ENCODE measurements at places on chromosomes 4 and X.

DNA sequence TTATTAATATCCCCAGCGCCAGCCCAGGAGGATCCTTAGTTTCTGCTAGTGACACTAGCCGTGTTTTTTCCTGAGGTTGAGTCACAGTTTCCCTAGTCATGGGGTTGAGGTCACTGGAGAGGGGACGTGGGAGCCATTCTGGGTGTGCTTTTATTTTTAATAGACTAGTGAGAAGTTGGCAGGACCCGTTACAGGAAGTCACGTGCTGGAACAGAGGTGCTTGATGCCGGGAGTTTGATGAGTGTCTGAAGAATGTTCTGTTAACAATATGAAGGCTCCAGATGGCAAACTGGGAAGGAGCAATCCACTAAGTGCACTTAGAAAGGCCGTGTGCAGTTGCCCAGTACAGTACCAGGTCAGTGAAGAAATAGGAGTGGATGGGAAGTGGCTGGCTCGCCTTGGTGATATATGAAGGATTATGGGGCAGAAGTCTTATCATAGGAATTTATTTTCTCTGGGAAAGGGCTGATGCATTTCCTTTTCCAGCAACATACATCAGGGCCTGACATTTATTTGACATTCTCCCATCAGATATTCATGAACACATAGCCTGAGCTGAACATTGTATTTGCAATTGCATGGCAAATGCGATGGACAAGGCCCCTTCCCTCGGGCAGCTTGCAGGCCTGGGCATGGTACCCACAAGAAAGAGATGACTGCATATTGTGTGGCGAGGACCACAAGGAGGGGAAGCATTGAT lies 291.8 kb downstream of the FBXW7 start:
- peak; percentile 46 for DNase-seq

GRCh38 chr4:80685214-80685613 lies 345.3 kb upstream of the BMP3 start:
- DNase-seq, result no peak

- DNase-seq, result peak; percentile 7
Measured at GRCh38 chrX:140190441-140191108, 225.3 kb upstream of the CXorf66 start.

DNA sequence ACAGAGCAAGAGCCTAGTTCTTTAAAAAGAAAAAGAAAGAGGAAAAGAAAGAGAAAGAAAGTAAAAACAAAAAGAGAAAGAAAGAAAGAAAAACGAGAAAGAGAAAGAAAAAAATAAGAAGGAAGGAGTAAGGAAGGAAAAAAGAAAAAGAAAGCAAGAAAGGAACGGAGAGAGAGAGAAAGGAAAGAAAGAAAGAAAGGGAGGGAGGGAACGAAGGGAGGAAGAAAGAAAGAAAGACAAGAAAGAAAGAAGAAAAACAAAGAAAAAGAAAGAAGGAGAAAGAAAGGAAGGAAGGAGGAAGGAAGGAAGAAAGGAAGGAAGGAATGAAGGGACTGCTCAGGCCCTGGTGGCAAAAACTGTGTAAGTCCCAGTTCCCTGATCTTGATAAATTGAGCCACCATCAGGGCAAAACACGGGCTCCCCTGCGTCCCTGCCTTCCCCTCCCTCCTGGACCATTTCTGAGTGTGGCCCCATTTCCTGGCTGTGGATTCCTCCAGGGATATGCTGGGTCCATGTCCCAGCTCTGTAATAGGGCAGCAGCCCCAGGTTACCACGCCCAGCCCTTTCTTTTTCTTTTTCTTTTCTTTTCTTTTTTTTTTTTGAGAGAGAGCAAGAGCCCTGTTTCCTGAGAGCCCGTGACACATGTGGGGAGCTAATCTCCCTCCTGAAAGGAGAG lies 44.8 kb downstream of the SHOX start:
- no peak for DNase-seq

DNA sequence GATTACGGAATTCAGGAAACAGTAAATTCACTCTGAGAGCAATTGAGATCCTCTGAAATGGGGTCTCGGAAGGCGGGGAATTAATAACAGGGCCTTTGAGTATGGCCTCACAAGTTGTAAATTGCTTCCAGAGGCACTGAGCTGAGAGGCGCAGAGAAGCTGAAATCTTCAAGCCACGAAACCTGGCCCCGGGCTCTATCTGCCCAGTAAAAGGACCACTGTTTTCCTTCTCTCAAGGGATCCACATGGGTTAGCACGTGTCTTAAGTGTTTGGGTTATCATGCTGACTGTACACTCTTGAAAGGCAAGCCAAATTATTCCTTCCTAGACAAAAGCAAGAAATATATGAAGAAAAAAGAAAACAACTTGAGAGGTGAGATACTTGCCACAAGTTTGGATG lies 1012.9 kb upstream of the FTHL17 start:
- no peak for DNase-seq

DNA sequence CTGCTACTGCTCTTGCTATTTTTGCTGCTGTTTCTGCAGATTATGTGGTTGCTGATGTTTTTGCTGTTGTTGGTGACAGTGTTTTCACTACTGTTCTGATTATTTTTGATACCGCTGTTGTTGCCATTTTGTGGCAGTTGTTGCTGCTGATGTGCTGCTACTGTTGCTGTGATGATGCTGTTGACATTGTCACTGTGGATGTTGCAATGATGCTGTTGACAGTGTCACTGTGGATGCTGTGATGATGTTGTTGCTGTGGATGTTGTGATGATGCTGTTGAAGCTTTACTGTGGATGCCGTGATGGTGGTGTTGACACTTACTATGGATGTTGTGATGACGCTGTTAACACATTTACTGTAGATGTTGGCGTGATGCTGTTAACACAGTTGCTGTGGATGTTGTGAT lies 180.3 kb downstream of the EVC2 start:
- DNase-seq, result no peak

GRCh38 chr4:54228961-54229501 lies at the start of gene PDGFRA:
TSS of gene PDGFRA (plus strand) at chr4:54229293. CDS start at chr4:54258769, 29,476 bp downstream.
- peak; percentile 99 for DNase-seq

GRCh38 chr4:121199742-121200561 lies 35.8 kb upstream of the TNIP3 start:
- no peak for DNase-seq

DNA sequence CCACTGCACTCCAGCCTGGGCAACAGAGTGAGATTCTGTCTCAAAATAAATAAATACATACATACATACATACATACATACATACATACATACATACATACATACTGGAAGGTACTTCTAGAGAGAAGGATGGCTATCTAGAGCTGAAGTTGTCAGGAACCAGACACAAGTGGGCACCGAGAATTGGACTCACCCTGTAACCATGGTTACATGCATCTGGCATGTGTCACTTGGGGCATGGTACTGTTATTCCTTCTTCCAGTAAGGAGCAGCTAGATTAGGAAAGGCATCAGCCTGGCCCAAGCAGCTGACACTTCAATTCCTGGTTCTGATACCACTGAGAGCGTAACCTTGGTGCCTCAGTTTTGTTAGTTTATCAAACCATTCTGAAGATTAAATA lies 127.1 kb downstream of the SH3KBP1 start:
- DNase-seq, result no peak

GRCh38 chr4:23717528-23718248 lies 172.2 kb downstream of the PPARGC1A start:
- peak; percentile 48 for DNase-seq

- DNase-seq, result peak; percentile 78
Measured at GRCh38 chrX:9905288-9905687, 61.9 kb upstream of the CLDN34 start.
